ENCODE measurements at places on chromosomes 1 and 21.

DNA sequence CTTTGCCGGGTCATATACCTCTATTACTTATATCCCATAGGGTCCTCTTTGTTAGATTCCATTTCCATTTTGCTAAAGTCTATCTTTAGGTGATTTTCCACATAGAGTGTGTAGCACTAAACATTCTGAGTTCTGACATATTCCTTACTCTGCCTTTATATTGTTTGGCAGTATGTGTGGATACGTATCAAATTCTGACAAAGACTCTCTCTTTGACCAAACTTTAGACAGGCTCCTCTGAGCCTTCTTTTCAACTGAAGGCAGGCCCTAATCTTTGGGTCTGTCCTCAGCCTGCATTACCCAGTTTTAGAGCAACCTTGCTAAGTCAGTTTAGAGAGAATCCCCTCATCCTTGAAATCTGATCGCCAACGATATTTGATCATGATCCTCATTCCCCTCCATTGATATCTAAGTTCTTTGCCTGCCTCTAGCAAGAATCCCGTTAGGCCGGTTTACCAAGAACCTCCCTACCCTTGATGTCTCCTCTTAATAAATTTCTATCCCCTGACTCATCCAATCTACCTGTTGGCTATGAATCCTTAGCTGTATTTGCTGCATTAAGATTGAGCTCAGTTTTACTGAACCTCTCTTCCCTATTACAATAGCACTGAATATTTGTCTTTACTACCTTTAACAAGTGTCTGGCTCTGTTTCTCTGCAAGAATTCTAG is 10.4 kb upstream of the PPT1 start:
- DNase-seq: no peak

DNA sequence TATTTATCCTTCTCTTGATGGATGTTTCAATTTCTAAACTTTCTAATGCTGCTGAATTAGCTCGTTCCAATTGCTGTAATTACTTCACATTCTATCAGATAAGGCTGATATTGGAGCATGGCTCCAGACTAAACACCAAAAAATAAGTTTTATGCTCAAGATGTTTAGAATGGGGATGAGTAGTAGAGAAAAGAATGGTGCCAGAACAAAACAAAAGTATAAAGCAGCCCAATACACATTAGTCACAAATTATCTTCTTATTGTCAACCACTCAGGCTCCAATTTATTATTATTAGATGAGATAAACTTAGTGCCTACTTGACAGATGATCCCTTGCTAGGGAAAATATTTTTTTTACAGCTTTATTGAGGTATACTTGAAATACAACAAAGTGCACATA is 21.8 kb downstream of the ATPAF1 start:
- DNase-seq: no peak

- peak; percentile 91 for DNase-seq
Measured at GRCh38 chr21:42414928-42415769, 11.4 kb downstream of the UBASH3A start.

- no peak for DNase-seq
Measured at GRCh38 chr21:35204850-35205541, 155.9 kb upstream of the RUNX1 start.

GRCh38 chr1:174953285-174954072 is 46.3 kb upstream of the CACYBP start:
- DNase-seq: no peak

- no peak for DNase-seq
Measured at GRCh38 chr1:204104331-204105130, 31.6 kb downstream of the SOX13 start.

DNA sequence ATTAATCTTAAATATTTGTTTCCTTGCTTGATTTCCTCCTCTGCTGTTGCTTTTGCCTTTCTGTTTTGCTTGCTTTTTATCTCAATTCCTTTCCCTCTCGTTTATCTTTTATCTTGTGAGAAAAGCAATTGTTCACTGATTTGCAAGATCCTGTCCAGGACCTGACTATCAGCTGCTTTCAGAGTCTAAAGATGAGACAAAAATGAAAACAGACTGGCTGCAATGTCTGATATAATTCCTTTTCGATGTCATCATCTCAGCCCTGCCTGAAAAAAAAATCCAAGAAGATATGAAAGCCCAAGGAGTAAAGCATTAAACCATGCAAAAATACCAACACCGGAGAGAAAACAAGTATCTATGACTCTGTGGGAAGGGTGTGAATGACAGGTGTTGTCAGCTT is 225.5 kb downstream of the PATJ start:
- no peak for DNase-seq

DNA sequence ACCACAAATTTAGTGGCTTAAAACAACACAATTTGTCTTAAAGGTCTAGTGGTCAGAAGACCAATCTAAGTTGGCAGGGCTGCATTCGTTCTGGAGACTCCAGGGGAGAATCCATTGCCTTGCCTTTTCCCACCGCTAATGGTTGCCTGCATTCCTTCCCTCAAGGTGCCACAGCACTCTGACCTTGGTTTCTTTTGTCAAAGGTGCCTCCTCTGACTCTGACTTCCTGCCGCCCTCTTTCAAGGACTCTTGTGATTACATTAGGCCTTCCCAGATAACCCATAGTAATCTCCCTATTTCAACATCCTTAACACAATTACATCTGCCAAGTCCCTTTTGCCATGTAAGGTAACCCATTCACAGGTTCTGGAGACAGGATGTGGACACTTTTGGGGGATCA is 145.3 kb downstream of the S1PR1 start:
- DNase-seq: no peak

DNA sequence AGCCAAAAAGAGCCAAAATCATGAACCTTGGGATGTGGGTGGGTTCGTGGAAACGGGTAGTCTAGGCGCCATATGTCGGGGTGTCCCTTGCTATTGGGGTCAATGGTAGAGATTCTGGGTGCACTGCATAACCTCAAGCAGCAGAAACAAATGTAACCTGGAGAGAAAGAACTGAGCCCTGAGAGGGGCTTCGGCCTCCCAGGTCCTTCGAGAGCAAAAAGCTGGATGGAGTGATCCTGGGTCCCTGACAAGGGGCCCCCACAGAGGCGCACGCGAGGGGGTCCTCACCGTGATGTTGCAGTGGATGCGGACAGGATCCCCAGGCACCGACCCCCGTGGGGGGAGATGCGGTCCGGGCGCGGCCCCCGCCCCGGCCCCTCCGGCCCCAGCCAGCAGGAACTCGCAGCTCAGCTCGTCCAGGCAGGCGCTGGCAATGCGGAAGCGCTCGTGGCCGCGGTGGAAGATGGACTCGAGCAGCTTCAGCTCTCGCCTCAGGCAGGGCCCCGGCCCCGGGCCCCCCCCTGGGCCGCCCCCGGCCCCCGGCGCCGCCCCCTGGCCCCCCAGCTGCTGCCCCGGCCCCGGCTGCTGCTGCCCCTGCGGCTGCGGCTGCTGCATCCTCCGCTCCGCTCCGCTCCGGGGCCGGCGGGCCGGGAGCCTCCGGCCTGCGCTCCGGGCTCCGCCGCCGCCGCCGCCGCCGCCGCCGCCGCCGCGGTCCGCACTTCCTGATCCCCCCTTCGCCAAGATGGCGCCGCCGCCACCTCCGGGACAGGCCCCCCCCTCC is at the start of gene UBE2Q1:
Gene UBE2Q1 (minus strand): TSS at position 724 of the 781 bp plus-strand sequence. CDS start 109 bp downstream, at position 615.
- DNase-seq: peak; percentile 26
